ENCODE measurements at places on chromosomes 12 and 14. TPM values are rescaled to one million over a fixed set of nuclear protein-coding genes. Genes with fewer than 3 reads are reported as not detected.

Gene KRT2
- total RNA-seq: 1.4 TPM

Gene AICDA
- total RNA-seq: not detected

Gene EFS
- total RNA-seq: not detected

Gene SPTB
- not detected for total RNA-seq

Gene AKAP5
- 3.7 TPM for total RNA-seq

Gene LRRC74A
- not detected for total RNA-seq

Gene DHRS2
- not detected for total RNA-seq

Gene HOXC13
- total RNA-seq: not detected

Gene FAM161B
- 1.9 TPM for total RNA-seq

Gene SRGAP1
- not detected for total RNA-seq

Gene IL31
- total RNA-seq: not detected

Gene ANO4
- not detected for total RNA-seq

Gene KRT78
- total RNA-seq: not detected

Gene SNRNP35
- 24.9 TPM for total RNA-seq

Gene RNF212B
- not detected for total RNA-seq

Gene PTPRO
- 1.00 TPM for total RNA-seq

Gene SOAT2
- total RNA-seq: 2.5 TPM

Gene TPPP2
- not detected for total RNA-seq

Gene HOTAIR
- not detected for total RNA-seq

Gene CPNE8
- total RNA-seq: 1.1 TPM

Gene TAS2R50
- total RNA-seq: not detected

Gene LGALS3
- total RNA-seq: 7.5 TPM

Gene LRRIQ1
- not detected for total RNA-seq

Gene SERPINA9
- not detected for total RNA-seq

Gene TPH2
- not detected for total RNA-seq

Gene RASSF8
- 0.31 TPM for total RNA-seq

Gene IFNG-AS1
- total RNA-seq: 3.0 TPM

Gene TXNRD1
- total RNA-seq: 33.1 TPM

Gene FBLN5
- 1.4 TPM for total RNA-seq

Gene SLCO1B1
- not detected for total RNA-seq

Data from CD8-positive, alpha-beta T cell (primary cell).